Adrenal gland (tissue), 19 donors: ENCODE measurements at places on chromosomes 6 and 20.

DNA sequence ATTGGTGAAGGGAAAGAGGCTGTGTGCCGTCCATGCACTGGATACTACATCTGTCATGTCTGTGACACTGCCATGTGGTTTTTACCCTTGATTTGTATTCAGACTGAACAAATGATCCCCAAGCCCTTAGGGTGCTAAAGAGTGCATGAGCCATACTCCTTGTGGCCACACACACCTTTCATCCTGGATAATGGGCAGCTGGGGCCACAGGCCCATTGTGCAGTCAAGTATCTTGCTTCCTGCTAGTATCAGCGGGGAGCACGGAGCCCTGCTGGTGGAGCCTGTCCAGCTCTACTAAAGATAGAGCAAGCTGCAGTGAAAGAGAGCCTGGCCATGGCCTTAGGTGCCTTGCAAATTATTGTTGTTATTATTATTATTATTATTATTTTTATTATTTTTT, 75.1 kb downstream of the SLX4IP start:
- peak overlapping the region; percentile 46 for H3K27ac ChIP-seq
- H3K4me3 ChIP-seq = no peak overlapping the region
- peaks cover 33% of the 10 kb centered on the region for H3K4me1 ChIP-seq
- no peaks in the 10 kb centered on the region for H3K27me3 ChIP-seq
- H3K36me3 ChIP-seq = no peaks in the 10 kb centered on the region

- no peak for DNase-seq
- H3K27ac ChIP-seq = no peak overlapping the region
- H3K4me3 ChIP-seq = no peak overlapping the region
- no peaks in the 10 kb centered on the region for H3K4me1 ChIP-seq
- H3K27me3 ChIP-seq = no peaks in the 10 kb centered on the region
- H3K36me3 ChIP-seq = no peaks in the 10 kb centered on the region
Measured at GRCh38 chr6:169807699-169808607, 56.5 kb downstream of the ERMARD start.

GRCh38 chr6:141077355-141078333, 1055.1 kb upstream of the GJE1 start:
- no peaks in the 10 kb centered on the region for H3K4me1 ChIP-seq
- H3K4me3 ChIP-seq = no peak overlapping the region
- DNase-seq = no peak
- no peak overlapping the region for H3K27ac ChIP-seq

- H3K27ac ChIP-seq = no peak overlapping the region
- H3K4me3 ChIP-seq = no peak overlapping the region
- DNase-seq = no peak
- no peaks in the 10 kb centered on the region for H3K27me3 ChIP-seq
Measured at GRCh38 chr6:114323784-114324183, 19.0 kb downstream of the HS3ST5 start.

- H3K4me3 ChIP-seq = no peak overlapping the region
- peaks cover 16% of the 10 kb centered on the region for H3K4me1 ChIP-seq
- no peaks in the 10 kb centered on the region for H3K36me3 ChIP-seq
- no peaks in the 10 kb centered on the region for H3K27me3 ChIP-seq
- H3K27ac ChIP-seq = no peak overlapping the region
Measured at GRCh38 chr6:71292001-71292400, 3.4 kb downstream of the OGFRL1 start.

- no peaks in the 10 kb centered on the region for H3K4me1 ChIP-seq
- no peak overlapping the region for H3K4me3 ChIP-seq
- no peaks in the 10 kb centered on the region for H3K36me3 ChIP-seq
- H3K27ac ChIP-seq = no peak overlapping the region
- no peak for DNase-seq
- H3K27me3 ChIP-seq = no peaks in the 10 kb centered on the region
Measured at GRCh38 chr20:9032758-9033157, 36.1 kb upstream of the PLCB4 start.

DNA sequence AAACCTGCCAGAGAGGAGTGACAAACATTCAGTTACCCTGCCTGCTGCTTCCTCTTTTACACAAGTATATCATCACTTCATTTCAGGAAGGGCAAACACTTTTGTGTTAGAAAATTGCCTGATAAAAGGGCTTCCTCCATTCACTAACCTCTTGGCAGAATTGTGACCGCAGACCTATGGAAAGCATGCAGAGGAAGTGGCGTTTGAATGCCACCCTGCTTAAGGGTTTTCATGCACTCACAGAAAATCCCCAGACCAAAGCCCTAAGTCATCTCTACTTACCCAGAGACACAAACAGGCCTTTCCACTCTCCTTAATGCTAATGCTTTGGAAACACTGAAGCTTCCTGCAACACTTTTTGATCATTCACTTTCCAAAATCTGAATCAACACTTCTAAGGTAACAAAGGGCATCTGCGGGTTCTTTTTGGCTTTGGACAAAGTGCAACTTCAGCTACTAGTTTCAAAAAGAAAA, 22.1 kb upstream of the RALGAPA2 start:
- DNase-seq = no peak
- no peaks in the 10 kb centered on the region for H3K27me3 ChIP-seq
- no peak overlapping the region for H3K4me3 ChIP-seq

DNA sequence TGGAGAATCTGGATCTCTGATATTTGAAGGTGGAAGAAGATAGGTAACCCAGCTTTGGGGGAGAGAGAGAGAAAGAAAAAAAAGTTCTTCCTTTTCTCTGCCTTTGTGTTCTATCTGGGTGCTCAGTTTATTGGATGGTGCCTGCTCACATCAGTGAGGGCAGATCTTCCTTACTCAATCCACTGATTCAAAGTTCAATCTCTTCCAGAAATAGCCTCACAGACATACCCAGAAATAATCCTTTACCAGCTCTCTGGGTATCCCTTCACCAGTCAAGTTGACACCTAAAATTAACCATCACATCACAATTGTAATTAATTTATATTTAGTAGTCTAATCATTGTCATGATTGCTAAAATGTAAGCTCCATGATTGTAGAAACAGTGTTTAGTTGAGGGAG, 189.1 kb downstream of the EPM2A start:
- no peaks in the 10 kb centered on the region for H3K4me1 ChIP-seq
- no peaks in the 10 kb centered on the region for H3K36me3 ChIP-seq
- H3K27ac ChIP-seq = no peak overlapping the region
- H3K4me3 ChIP-seq = no peak overlapping the region
- no peaks in the 10 kb centered on the region for H3K27me3 ChIP-seq

- no peaks in the 10 kb centered on the region for H3K4me1 ChIP-seq
- H3K27ac ChIP-seq = no peak overlapping the region
- H3K36me3 ChIP-seq = no peaks in the 10 kb centered on the region
- H3K27me3 ChIP-seq = no peaks in the 10 kb centered on the region
- no peak for DNase-seq
Measured at GRCh38 chr6:79410806-79411205, 126.4 kb downstream of the LCA5 start.

DNA sequence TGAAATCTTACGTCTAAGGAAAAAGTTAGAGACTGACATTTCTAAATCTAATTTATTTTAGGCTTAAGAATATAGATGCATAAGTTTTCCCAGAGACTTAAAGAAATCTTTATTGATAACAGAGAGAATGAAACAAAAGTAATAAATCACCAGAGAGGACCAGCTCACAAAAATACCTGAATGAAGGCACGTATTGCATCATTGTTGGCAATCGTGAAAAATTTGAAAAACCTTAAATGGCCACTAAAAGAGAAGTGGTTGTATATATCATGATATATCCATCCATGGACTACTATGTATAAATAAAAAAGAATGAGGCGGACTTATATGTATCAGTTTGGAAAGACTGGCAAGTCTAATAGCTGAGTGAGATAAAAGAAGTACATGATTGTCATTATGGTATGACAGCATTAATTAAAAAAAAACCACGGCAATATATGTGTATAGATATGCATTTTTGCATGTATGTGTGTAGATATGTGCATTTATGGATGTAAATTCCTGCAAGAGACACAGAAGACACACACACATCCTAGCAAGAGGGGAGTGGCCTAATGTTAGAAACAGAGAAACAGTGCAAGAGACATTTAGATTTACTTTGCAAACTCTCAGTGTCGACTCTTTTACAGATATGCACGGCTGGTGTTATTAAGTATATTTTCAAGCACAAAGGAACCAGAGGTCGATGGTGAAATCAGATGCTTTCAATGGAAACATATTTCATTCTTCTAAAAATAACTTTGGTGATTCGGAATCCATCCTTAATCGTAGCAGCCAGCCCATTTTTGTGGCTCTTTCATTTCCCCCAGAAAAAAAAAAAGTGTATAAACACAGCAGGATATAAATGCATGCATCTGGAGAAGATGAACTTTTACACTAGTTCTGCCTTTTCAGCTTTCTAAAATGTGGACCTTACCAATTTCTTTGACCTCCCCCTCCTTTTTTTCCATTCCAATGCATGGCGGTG, 156.1 kb upstream of the SALL4 start:
- H3K4me1 ChIP-seq = no peaks in the 10 kb centered on the region
- H3K27ac ChIP-seq = no peak overlapping the region
- DNase-seq = no peak
- no peaks in the 10 kb centered on the region for H3K27me3 ChIP-seq
- no peak overlapping the region for H3K4me3 ChIP-seq
- no peaks in the 10 kb centered on the region for H3K36me3 ChIP-seq

GRCh38 chr6:56047931-56048540, 172.6 kb upstream of the BMP5 start:
- no peak overlapping the region for H3K27ac ChIP-seq
- DNase-seq = no peak
- no peaks in the 10 kb centered on the region for H3K36me3 ChIP-seq
- H3K27me3 ChIP-seq = no peaks in the 10 kb centered on the region

DNA sequence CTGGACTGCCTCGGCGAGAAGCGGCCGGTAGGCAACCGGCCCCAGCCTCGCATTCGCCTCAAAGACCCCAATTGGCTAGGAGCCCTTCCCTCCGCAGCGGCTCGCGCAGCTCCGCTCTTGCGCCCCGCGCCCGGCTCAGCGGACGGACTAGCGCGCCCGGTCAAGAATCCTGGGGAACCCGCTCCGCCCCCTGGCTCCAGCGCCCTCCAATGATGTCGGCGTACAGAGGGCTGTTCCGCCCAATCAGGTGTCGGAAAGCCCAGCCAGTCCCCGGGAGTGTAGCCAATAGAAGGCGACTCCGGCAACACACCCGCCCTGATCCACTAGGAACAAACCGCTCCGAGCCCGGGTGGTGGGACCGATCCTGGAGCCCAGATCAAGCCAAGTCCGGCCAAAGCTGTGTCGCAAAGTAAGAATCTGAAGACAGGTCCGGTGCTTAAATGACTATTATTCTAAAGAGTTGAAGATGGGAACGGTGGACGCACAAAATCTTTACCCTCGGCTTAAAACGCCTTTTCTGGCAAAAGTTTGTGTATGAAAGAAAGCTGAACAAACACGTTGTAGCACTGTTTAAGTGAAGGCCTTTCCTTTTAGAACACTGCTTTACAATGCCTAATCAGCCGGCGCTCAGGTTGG, 132.2 kb downstream of the OGFRL1 start:
- peak; percentile 98 for DNase-seq
- peaks cover 5% of the 10 kb centered on the region for H3K4me1 ChIP-seq
- H3K27me3 ChIP-seq = no peaks in the 10 kb centered on the region
- H3K36me3 ChIP-seq = no peaks in the 10 kb centered on the region
- peak overlapping the region; percentile 18 for H3K27ac ChIP-seq

DNA sequence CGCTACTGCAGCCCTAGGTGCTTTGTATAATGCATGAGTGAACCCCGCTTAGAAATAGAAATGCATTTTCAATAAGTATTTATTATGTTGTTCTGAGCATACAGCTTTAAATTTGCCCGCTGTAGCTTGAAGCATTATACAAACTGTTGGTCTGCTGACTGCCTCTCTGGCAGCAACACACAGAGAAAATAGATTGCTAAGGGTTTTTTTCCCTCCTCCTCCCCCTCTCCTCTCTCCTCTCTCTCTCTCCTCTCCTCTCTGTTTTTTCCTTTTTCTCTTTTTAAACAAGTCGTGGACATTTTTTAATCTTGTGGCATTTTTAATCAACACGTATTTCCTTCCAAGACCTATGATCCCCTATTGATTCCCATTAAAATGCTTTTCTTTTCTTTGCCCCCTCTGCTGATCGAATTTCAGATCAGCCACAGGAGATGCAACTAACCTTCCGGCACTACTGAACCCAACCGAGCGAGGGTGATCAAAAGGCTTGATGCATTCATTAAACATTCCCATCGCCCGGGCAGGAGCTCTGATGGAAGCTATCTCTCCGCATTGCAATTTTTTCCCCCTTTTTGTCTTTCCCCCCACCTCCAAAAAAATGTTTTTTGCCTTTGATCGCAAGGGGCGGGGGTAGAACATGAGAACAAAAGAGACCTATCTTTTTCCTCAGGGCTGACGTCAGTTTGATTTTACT, 90.7 kb upstream of the ARID1B start:
- H3K4me3 ChIP-seq = no peak overlapping the region
- no peaks in the 10 kb centered on the region for H3K27me3 ChIP-seq
- peaks cover 6% of the 10 kb centered on the region for H3K4me1 ChIP-seq
- peak overlapping the region; percentile 97 for H3K27ac ChIP-seq
- no peaks in the 10 kb centered on the region for H3K36me3 ChIP-seq
- peak; percentile 79 for DNase-seq

DNA sequence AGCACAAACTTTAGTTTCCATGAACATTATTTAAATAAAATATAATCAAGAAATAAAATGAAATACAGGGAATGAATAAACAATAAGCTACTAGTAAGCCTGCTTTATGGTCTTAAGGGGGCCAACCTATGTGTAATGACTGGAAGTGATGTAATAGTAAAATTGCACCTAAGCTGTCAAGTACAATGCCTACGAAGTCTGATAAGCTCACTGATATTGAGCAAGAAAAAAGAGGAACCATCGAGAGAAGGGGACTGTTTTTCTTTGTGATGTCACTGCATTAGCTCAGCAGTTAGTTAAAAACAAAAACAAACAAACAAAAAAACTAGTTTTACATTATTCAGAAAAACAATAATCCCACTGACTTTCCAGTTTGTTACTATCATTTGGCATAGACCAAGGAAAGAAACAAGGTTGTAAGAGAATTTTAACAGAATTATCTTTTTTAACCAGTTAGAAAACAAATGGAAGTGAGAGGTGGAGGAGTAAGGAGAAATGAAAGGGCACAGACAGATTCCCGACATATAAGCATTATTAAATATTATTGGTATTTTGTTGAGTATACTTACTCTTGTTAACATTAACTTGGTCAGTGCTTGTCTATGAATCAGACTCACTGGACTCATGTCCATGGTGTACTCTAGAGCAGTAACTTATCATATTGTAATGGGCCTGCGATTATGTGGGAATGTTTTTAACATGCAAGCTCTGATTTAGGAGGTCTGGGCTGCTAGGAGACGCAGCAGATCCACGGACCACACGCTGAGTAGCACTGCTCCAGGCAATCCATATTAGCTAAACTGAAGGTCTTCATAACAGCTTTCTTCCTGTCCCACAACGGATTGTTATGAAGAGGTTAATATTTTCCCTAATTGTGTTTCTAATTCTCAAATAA, 99.6 kb upstream of the HMGCLL1 start:
- H3K36me3 ChIP-seq = no peaks in the 10 kb centered on the region
- no peak for DNase-seq
- no peaks in the 10 kb centered on the region for H3K27me3 ChIP-seq
- no peak overlapping the region for H3K4me3 ChIP-seq
- H3K27ac ChIP-seq = no peak overlapping the region
- H3K4me1 ChIP-seq = no peaks in the 10 kb centered on the region
